ENCODE measurements at places on chromosomes 1 and 21. TPM values are rescaled to one million over a fixed set of nuclear protein-coding genes. Genes with fewer than 3 reads are reported as not detected.
A peak's percentile ranks its signal among the peaks of the same experiment; 100 is the strongest.

DNA sequence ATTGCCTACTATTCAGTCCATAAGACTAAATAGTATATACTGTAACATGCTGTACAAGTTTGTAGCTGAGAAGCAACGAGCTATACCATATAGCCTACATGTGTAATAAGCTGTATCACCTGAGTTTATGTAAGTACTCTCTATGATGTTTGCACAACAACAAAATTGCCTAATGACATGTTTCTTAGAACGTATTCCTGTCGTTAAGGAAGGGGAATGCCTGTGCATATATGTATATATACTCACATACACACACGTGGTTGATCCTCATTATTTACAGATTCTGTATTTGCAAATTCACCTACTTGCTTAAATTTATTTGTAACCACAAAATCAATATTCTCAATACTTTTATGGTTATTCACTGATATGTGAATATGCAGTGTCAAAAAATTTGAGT is 215.6 kb downstream of the GPR52 start:
- no peak for DNase-seq

GRCh38 chr21:33055991-33056390 is 13.9 kb upstream of the OLIG1 start:
- DNase-seq = no peak

- DNase-seq = no peak
Measured at GRCh38 chr21:23887725-23888306, 1719.5 kb downstream of the MRPL39 start.

GRCh38 chr1:13900583-13900982 is 200.6 kb downstream of the PRDM2 start:
- DNase-seq = no peak

GRCh38 chr1:108691128-108691941 is 775 bp upstream of the PRPF38B start:
- DNase-seq = no peak

Gene KLHDC7A
- 14.3 TPM for total RNA-seq

- DNase-seq = peak; percentile 80
Measured at GRCh38 chr1:151196292-151196800, 2.0 kb upstream of the PIP5K1A start.

- no peak for DNase-seq
Measured at GRCh38 chr1:153429266-153430165, 13.2 kb downstream of the S100A7A start.

DNA sequence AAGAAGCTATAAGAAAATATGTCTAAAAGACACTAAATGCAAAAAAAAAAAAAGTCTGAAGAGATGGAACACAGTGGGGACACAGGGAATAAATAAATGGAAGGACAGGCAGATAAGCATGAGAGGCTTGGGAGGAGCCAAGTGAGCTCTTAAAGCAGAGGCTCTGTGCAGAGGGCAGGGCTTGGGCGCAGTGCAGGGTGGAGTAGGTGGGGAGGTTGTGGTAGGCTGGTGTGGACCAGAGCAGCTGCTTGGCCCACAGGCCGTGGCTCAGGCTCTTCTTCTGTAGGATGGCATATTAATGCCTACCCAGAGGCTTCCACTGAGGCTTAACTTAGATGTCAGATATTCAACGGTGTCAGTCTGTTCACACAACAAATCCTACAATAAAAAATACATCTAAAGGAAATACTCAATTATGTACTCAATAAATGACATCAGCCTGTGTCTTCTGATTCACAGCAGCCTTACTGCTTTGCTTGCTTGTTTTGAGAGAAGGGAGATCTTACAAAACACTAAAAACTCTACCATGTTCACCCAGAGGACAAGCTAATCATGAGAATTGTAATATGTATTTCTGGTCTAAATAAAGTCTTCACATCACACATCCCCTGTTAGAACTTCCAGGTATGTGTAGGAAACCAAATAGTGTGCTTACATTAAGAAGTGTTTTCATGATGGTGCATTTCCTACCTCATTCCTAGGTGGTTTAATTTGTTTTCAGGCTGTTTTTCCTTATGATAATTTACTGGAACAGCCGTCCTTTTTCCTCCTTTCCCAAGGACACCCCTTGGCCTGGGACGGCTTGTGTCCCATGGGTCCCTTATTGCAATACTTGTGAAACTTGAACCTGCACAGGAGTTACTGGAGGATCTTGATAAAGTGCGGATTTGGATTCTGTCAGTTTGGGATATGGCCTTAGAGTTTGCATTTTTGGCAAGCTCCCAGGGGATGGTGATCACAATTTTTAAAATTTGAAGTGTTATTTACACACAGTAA is 24.9 kb downstream of the DIP2A start:
- no peak for DNase-seq

Gene CLCA1
- not detected for total RNA-seq

DNA sequence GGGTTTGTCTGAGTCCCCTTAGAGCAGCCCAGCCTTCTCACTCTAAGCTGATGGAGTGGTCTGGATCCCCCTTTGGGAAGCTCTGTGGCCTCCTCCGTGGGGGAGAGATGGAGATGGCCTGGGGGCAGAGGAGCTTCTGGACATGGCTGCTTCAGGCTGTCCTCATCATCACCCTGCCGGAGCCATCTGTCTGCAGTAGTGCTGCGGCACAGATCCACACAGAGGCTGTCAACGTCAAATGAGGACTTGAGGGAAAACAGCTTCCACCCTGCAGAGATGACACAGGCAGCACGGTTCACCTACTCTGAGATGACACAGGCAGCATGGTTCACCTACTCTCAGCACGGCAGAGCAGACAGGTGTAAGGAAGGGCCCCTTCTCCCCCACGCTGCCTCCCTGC is 134.3 kb downstream of the IGSF21 start:
- DNase-seq = no peak

GRCh38 chr1:113126207-113126606 is 53.2 kb downstream of the LRIG2 start:
- DNase-seq = no peak
